ENCODE measurements at places on chromosomes 16 and 17. TPM values are rescaled to one million over a fixed set of nuclear protein-coding genes. Genes with fewer than 3 reads are reported as not detected.

The SDR42E1 gene
- polyA plus RNA-seq = 2.0 TPM

GRCh38 chr17:79192503-79193351 lies 118.1 kb downstream of the ENGASE start:
- DNase-seq = peak; percentile 8

DNA sequence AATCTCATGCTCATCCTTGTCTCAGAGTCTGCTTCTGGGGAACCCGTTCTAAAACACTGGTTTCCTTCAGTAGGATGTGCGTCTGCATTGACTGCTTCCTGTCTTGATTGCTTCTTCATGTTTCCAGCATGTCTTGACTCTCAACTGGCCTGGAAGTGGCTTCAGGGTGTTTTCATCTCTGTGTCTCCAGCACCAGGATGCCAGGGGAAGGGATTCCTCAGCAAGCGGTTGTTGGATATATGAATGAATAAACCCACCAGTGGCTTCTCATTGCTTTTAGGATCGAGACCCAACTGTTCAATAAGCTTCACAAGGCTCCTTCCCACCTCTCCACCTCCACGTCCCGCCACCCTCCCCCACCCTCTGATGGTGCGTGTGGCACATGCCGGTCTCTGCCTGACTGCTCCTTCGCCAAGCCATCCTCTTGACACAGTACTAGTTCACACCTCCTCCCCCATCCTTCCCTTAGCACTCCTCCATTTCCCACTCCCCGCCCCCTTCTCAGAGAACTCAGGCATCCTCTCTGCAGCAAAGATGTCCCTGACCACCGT lies 14.1 kb upstream of the TNS4 start:
- peak; percentile 70 for DNase-seq

GRCh38 chr16:25018972-25019617 lies 3.9 kb upstream of the ARHGAP17 start:
- no peak for DNase-seq

Data from immature natural killer cell (primary cell).